ENCODE measurements at places on chromosomes 7 and 10.

DNA sequence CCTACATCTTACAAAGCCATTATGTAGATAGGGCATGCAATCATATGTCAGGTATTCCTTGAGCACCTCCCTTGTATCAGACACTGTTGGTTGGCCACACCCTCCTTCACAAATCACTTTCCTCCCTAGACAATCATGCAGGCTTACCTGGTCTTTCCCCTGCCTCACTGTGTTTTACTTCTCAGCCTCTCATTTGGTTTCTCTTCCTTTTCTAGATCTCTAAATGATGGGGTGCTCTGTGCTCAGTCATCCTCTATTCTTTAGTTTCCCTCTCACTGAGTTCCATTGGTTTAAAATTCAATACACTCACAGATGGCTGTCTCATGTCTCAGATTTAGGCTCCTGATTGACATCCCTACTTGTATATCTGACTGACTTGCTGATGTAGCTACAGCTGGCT lies 31.4 kb downstream of the ANK3 start:
- no peak for DNase-seq

- DNase-seq, result no peak
These were observed 824 bp downstream of the RELN start for GRCh38 chr7:103988468-103989199.

GRCh38 chr7:389911-390601 lies 100.1 kb downstream of the FOXL3 start:
- DNase-seq, result no peak

DNA sequence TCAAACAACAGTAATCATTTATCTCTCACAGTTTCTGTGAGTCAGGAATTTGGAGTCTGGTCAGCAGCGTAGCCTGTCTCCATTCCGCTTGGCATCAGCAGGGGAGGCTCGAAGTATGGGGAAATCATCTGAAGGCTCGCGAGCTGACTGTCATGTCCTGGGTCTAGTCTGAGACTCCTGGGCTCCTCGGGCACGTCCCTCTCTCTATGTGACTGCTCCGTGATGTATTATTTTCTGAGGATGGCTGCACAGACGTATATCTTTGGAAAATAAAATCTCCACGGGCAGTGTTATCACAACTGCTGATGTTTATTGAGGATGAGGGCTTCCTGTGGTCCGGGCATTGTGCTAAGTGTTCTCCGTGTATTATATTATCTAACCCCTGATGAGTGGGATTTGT lies 23.3 kb upstream of the PCGF5 start:
- DNase-seq, result no peak

GRCh38 chr7:142629588-142630260 lies 119.5 kb upstream of the PRSS1 start:
- DNase-seq, result no peak

DNA sequence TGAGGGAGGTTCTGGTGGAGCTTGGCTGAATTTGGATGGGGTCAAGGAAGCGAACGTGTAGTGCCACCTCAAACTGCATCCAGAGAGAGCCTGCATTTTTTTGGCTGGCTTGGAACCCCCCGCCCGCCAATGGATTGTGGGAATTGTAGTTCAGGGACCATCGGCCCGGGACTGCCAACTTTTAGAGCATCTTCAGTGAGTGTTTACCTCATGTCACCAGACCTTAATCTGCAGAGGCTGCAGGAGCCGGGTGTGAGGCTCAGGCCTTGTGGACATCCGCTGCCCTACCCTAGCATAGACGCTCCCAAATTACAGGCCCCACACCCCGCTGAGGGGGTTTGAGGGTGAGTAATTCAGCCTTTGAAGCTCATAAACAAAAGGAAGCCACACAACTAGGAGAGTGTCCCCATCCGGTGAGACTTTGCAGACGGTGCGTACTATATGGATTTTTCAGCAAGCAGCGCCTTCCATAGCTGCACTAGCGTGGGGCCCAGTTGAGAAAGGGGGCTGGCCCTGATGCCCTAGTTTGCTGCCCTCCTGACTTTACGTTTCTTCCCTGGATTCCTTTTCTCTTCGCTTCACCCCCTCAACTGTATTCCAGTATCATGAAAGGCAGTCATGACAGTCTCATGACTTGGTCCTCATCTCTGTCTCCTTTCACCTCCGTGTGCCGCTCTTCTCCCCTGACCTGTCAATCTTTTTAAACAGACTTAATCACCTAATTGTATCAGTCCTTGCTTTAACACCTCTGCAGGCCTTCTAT lies 717 bp downstream of the CNPY4 start:
- DNase-seq, result no peak

DNA sequence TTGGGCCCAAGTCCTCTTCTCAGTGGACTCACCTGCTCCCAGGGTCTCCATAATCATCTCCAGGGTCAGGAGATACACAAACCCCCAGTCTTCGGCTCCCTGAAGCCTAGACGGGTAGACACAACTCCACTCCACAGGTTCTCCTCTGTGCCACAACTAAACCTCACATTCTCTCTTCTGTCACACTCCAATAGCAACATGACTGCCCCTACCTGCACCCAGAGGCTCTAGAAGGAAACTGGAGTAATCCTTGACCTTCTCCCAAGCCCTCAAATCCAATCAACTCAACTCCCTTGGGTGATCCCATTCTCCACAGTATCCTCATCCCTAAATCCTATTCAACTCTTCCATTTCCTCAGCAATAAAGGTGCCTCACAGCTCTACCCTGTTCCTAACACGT lies 16.2 kb downstream of the HNRNPF start:
- DNase-seq, result no peak

Measured in cortex of kidney (tissue), 1 donor.